Activated T-cell treated with anti-CD3 and anti-CD28 coated beads, Interleukin-2, amount 50 U/mL, for 48 hours (primary cell): ENCODE measurements at places on chromosomes 16 and 17.

DNA sequence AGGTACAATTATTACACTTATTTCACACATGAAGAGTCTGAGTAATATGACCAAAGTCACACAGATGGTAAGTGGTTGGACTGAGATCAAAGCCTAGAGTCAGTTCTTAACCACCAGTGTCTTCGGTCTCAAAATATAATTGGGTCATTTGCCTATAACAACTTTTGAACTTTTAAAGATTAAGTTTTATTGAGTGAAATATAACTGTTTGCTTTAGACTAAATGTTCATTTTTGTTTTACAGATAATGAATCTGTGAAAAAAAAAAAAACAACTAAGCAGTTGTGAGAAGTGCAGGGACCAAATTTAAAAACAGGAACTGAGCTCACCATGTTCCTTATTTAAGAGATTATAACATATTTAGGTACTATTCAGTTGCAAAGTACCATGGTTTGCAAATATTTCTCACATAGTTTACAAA, 150.1 kb downstream of the ITFG1 start:
- no peak for DNase-seq

- DNase-seq = no peak
These were observed 107.1 kb downstream of the STX8 start for GRCh38 chr17:9468532-9468931.

DNA sequence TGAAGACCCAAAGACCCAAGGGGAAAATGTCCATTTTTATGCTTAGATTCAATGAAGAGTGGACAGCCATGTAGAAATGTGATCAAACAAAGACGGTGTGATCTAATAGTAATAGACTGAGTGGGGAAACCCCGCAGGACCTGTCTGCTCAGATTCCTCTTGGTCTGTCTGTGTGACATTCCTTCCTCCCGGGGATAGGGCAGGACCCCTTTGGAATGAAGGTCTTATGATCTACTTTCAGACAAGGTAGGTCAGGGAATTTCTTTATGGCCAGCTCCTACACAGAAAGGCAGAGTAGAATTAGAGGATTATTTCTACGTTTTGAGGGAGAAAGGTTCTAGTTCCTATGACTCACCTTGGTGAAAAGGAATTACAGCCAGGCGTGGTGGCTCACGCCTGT, 267.6 kb downstream of the STX8 start:
- DNase-seq = no peak

DNA sequence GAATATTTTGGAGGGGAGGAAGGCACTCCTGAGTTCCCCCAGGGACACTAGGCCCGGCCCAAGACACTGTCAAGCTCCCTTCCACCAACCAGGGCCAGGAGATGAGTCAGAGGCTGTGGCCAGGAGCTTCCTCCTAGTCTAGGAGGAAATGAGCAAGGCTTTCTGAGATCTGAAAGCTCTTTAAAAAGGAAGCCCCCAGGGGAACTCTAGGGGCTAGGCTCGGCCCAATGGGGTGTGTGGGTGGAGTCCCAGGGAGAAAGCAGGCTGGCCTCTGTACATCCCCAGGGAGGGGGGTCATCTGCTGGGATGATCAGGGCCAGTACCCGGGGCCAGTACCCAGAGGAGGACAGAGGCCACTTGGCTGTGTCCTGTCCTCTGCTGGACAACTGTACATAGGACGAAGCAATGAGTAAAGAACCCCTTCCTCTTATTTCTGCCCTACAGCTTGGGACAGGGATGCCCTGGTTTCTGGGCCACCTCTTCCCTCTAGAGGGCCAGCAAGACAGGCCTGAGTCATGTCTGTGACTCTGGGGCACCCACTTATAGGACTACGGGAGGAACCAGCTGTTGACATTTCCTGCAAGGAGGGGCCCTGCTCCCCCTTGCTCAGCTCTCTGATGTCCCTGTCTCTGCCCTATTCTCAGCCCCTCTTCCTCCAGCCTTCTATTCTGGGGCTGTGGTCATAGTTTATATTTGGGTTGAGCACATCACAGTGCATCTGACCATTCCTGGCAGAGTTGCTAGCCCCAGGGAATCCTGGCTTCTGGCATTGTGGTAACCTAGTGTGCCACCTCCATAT, 2.7 kb downstream of the FHOD1 start:
- DNase-seq = peak; percentile 86

GRCh38 chr16:58236831-58237230, 38.9 kb upstream of the CSNK2A2 start:
- no peak for DNase-seq

- DNase-seq = no peak
These were observed 1.3 kb downstream of the USP36 start for GRCh38 chr17:78839235-78839761.

- DNase-seq = no peak
These were observed 257.1 kb downstream of the FTO start for GRCh38 chr16:53960954-53961616.

DNA sequence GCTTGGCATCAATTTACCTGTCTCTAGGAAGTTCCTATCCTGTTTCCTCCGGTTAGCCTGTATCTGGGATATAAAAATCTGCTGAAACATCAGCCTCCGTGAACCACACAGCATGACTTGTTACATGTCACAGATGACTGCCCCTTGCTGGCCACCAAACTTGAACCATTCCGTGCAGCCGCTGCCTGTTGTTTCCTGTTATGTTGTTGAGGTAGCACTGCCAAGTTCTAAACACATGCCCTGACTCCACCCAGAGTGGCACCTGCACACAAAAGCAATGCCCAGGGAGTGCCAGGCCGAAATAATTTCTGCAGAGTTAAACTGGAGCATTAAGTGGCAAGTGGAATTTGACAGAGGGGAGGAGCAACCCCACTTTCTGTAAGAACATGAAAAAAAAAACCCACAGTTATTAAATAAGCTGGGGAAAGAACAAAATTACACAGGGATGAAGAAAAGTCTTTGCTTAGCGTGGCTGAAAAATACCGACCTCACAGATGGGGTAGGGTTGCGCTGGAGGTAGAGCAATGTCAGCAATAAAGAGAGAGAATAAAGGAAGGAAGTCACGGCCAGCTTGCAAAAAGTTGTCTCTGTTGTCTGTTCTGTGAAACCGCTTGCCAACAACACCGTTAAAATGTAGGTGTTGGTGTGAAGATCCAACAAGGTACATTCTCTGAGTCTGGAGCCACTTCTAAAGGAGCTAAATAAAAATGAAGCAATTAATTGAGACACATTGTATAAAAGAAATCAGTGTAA, 174.6 kb upstream of the CDH13 start:
- DNase-seq = no peak

GRCh38 chr17:8679126-8679525, 48.6 kb upstream of the MYH10 start:
- no peak for DNase-seq

DNA sequence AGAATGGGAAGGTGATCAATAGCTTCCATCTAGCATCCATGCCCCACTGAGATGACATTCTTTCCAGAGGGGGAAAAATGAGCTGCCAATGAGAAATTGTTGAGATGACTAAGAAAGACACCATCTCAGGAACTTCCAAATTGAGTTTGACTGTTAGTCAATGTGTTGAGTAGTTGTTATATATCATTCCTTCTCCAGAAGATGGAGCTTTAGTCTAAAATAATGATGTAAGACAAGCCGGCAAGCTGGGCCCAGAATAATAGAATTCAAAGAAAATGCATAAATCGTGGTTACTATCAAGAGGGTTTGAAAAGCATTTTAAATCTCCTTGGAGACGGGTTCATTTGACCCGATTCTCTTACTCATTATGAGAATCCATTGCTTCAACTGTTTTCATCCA, 71.0 kb upstream of the ATF7IP2 start:
- DNase-seq = no peak

DNA sequence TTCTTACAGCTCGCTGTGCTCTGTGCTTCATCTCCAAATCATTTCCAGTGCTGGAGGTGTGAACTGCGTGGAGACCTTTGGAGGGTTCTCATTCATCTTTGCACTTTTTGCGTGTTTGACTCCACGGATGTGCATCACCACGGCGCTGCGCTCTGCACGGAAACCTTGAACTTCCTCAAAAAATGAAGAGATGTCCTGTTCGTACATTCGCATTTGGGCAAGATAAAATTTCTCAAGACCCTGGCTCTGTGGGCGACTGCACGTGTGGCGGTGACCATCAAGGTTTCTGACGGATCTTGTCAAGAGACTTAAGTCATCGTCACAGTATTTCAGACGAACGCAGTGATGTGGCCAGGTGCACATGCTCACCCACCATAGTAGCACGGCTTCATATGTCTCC, 10.3 kb upstream of the PVALEF start:
- DNase-seq = no peak
